A172 (cell line): ENCODE measurements at places on chromosomes 2 and 18.

GRCh38 chr2:100893392-100894104 is 73.6 kb downstream of the NPAS2 start:
- DNase-seq, result peak; percentile 36

DNA sequence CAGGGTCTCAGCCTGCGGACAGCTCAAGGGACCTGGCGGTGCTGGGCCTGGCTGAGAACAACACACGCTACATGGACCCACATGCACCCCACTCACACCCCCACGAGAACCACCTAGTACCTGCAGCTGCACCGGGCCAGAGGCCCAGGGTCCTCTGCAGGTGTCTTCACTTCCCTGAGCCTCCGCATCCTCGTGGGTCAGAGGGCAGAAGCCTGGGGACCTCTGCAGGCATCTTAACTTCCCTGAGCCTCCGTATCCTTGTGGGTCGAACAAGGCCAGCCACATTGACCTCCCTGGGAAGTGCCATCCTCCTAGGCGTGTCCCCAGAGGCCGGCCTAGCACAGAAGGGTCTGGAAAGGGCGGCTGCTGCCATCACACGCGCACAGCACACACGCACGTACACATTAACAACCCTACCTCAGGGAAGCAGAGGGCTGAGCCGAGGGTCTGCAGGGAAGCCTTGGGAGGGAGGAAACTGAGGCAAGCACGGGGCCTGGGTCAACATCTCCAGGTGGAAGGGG is 62.5 kb upstream of the HPCAL1 start:
- DNase-seq, result no peak

DNA sequence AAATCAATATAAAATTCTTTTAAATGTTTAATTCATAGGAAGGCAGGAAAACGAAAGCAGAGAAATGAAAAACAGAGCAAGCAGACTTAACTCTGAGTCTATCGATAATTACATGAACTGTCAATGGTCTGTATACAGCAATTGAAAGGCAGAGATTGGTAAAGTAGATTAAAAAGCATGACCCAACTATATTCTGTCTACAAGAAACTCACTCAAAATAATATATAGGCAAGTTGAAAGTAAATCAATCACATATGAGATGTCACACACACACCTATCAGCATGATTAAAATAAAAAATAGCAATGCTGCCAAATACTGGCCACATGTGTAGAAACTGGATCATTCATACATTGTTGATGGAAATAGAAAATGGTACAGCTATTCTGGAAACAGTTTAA is 136.4 kb upstream of the CYP1B1 start:
- DNase-seq, result no peak

DNA sequence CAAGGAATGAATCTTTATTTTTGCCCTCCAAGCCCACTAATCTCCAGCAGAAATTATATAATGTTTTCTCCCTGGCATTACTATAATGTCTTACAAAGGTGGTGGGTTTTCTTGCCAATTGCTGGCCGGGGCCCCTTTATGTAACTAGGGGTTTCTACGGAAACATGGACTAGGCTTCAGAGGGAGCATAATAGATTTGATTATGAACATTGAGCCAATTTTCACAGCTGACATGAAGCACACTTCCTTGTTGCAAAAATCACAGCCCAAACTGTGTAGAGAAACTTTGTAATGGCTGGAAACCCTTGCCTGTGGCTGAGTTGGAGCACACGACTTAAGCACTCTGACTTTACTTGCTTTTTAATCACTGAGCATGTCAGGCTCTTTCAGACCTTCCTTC is 3.8 kb upstream of the CYRIA start:
- DNase-seq, result no peak

GRCh38 chr2:32425719-32426141 is 68.9 kb downstream of the BIRC6 start:
- DNase-seq, result no peak

DNA sequence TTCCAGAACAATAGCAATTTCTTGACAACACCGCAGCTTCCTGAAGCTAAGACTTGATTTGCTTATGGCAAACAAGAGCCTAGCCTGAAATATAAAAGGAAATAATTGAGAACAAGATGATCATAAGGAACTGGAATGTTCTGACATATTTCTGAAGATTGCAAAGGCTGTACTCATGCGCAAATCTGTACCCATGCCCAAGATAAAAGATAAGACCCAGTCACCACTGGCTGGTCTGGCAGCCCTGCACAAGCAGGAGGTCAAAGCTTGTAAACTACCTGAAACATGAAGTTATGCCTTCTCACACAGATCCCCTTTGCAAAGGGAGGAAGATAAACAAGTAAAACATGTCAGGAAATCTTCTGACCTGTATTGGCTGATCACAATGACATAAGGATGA is 160.8 kb upstream of the GYPC start:
- DNase-seq, result no peak

- DNase-seq, result no peak
These were observed 249.8 kb downstream of the NBAS start for GRCh38 chr2:15311201-15311907.

GRCh38 chr2:204738721-204739120 is 193.4 kb downstream of the PARD3B start:
- DNase-seq, result no peak

DNA sequence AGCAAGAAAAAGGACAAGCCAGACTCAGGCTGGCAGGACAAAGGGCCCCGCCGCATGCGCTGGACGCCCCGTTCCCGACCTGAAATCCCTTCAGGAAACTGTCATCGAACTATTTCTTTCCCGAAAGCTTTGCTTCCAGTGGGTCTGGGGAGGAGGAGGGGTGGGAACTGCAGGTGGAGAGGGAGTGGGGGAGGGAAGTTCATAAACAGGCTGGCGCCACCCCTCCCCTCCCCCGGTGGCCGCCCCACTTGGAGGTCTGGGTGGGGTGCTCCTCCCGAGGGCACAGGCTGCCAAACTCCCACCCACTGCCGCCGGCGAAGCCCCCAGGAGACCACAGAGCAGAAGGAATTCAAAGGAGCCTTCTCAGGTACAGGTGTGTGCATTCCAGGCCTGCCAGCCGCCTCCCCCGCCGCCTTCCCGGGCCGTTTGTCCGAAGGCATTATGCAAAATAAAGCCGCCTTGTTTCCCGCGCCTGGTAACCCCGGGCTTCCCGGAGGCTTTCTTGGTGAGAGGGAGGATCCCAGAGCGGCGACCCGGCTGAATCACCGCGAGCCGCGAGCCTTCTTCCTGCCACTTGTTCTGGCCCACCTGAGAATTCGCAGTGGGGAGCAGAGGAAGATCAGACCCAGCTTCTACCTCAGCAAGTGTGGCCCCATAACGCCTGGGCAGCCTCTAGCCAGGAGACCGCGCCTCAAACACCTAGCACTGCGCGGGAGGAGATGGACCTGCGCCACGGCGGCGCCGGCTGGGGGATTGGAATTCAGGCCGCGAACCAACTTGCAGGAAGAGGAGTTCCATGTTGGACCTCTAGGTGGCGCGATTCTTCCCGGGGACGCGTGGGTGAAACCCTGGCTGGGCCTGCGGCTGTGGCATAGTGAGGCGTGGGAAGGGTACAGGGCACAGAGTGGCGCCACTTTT is 101.9 kb downstream of the FOXI3 start:
- no peak for DNase-seq

GRCh38 chr2:188439986-188440385 is 148.3 kb downstream of the GULP1 start:
- no peak for DNase-seq

DNA sequence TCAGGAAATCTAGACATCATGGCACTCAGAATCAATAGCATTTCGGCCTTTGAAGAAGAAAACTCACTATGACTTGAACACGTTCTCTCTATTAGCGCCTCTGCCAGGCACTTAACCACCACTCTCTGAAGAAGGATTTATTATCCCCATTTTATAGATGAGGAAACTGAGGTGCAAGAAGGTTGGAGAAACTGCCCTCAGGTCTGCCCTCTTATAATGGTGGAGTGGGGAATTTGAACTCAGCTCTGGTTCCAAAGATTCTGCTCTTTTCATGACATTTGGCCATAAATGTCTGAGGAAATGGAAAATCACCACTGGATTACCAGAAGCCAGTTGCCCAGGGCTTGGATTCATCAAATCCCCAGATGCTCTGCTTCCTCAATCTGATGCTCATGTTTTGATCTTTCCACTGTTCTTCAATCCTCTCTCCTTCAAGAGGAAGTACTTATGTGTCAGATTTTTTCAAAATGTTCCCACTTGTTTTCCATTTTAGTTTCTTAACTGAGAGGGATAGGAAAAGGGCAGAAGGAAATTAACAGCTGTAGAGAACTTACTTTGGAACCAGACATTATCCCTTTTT is 68.1 kb downstream of the ANTXR1 start:
- no peak for DNase-seq

DNA sequence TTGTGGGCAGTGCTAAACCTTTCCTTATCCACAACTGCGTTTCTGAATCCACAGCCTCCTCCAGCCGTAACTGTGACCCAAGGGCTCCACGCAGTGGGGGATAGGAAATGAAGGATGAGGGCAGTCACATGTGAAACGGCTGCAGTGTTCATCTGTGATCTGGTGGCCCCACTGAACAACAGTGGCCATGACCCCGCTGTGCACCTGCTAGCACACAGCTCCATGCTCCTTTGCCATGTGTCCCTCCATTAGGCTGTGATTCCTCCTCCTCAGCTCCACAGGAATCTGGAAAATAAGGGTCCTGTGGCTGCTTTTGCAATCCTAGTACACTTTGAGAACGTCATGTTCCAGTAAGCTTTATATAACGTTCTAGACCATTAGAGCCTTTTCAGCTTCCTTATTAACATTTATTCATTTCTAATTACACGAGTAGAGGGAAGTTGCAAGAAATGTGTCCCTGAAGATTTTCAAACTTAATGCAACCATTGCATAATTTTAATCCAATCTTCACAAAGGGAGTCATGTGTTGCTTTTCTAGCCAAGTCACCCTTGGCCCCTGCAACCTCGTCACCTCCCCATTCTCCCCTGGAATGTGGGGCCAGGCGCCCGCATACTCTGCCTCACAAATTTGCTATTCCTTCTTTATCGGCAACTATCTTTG is 7.1 kb upstream of the NAPG start:
- DNase-seq, result no peak

DNA sequence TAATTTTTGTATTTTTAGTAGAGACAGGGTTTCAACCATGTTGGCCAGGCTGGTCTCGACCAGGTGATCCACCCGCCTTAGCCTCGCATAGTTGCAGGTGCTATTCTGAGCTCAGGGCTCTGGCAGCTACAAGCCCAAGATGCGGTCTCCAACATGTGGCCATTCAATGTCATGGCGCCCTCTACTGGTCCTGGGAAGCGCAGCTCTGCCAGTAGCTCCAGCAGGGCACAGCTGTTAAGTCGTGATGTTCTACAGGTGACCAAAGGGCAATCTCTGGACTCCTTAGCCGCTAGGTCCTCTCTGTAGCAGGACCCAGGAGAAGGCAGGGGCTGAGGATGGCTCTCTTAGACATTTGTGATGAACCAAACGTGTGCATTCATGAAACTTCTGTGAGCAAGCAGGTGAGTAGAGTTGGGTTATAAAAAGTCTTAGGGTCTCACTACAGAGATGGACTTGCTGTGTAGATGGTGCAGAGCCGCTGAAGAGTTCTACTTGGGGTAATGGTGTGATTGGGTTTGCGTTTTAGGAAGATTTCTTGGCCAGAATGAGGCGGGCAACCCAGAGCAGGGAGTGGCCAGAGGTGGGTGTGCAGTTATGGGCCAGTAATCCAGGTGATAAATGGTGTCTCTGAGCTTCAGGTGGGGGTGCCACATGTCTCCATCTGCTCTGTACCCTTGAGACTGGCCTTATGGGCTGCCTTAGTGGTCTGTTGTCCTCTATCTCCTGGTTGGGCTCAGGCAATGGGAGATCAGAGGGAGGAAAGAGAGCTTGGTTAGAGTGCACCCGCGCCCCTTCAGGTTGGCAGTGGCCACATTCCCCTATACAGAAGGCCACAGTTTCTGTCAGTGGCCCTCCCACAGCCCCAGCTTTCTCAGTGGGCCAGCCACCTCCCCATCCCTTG is 31.0 kb downstream of the IL37 start:
- DNase-seq, result peak; percentile 78

- DNase-seq, result no peak
These were observed 8.3 kb upstream of the POMC start for GRCh38 chr2:25176541-25177181.

DNA sequence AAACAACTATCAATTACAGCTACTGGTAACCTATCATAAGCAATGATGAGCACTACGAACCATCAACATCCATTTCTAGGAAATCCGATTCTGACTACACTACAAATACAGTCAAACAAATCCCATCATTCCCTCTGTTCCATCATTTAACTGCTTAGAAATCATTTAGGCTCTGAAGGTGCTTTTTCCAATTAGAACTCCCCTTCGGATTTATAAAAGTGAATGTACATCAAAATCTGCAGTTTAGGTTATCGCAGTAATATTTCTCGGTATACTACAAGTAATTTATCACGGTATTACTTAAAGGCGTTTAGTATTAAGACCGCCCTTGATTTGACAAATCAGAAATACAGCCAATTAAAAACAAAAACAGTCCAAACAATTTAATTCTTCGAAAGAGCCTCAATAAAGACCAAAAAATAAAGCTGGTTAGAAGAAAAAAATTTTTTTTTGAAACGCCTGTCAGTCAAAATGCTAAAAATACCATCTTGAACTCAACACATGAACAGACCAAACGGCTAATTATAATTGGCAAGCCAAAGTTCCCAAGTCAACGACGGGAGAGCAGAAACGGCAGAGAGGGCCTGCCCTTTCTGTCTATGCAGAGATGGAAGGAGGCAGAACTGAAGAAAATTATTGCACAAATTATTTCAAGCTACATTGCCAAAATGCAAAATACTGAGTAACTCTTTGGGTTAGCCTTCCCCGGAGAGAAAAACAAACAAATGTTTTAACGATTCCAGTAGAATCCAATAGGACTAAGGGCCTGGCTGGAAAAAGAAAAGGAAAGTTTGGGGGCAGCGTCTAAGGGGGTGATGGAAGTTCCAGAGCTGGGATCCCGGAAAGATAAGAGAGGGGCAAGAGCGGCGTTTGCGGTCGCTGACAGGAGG is 1.2 kb downstream of the VPS54 start:
- peak; percentile 21 for DNase-seq

DNA sequence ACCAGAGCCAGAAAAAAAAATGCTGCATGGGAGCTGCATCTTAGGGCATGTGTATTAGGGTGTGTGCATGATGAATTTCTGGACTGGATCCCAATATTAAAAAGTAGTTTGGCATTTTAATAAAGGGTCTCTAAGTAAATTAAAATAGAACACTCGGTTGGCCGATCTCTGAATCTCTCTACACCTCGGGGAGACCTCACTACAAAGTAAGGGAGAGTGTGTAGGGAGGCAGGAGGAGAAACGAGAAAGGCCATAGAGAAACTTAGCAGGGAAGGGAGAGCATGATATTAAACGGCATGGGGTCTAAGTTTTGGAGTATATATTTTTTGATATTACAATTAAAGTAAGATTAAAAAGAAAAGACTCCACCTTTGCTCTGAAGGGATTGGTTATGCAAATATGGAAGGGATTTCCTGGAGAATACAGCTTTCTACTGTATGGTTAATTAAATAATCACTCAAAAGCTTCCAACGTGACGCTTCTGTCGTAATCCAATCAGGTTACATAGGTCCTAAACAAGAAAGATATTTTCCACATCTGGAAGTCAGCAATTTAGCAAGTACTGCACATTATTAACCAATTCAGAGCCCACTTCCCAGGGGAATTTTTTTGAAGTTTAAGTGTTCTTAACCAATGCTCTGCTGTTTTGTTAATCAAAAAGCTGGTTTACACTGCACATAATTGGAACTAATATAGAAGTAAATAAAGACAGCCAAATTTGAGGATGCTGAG is 1.0 kb upstream of the ZEB2 start:
- no peak for DNase-seq

GRCh38 chr2:121272596-121272995 is 12.4 kb downstream of the TFCP2L1 start:
- DNase-seq, result no peak
